Lower leg skin (tissue), 4 donors: ENCODE measurements at places on chromosomes 7 and 10.

DNA sequence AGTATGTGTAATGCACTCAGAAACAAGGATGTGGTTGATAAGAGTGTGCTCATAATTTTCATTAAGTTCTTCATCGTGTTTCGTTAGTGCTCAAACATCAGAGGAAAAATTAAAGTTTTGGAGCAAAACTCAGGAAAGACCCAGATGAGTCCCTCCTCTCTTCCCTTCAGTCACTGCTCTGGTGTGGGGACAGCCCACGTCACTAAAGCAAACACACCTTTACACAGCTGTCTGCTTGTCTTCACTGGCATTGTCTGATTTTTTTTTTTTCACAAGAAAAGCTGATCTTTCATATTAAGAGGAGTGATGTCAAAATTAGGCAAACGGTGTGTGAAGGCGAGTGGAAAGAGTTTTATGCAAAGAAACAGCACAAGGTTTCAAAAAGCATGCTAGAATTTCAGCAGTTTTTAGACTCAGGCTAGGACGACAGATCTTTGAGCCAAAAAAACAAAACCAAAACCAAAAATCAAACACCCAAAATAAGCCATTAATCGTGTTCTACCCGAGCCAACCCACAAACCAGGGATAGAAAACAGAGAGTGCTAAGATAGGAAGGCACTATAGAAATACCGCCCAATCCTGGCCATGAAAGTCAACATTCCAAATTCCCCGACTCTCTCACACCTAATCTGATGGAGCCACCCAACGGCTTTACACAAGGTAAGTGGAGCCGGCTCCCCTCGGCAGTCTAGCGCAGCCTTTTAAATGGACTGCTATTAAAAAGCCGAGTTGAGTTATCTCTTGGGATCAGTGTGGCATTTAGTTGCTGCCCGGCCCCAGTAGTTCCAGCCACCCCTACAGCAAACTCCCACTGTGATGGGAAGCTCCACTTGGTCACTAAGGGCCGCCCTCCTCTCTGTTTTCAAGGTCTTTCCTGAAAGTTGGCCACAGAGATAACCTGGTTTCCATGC, 27.9 kb upstream of the GATA3 start:
- DNase-seq = no peak

- no peak for DNase-seq
These were observed 11.4 kb downstream of the SCIN start for GRCh38 chr7:12581897-12582296.

GRCh38 chr7:106345421-106346166, 60.8 kb upstream of the NAMPT start:
- DNase-seq = no peak

GRCh38 chr7:116786791-116787443, 75.5 kb upstream of the CAPZA2 start:
- no peak for DNase-seq

GRCh38 chr7:70426249-70426880, 705.6 kb upstream of the GALNT17 start:
- DNase-seq = no peak

- DNase-seq = no peak
These were observed 48.3 kb downstream of the ABLIM1 start for GRCh38 chr10:114609518-114610426.

DNA sequence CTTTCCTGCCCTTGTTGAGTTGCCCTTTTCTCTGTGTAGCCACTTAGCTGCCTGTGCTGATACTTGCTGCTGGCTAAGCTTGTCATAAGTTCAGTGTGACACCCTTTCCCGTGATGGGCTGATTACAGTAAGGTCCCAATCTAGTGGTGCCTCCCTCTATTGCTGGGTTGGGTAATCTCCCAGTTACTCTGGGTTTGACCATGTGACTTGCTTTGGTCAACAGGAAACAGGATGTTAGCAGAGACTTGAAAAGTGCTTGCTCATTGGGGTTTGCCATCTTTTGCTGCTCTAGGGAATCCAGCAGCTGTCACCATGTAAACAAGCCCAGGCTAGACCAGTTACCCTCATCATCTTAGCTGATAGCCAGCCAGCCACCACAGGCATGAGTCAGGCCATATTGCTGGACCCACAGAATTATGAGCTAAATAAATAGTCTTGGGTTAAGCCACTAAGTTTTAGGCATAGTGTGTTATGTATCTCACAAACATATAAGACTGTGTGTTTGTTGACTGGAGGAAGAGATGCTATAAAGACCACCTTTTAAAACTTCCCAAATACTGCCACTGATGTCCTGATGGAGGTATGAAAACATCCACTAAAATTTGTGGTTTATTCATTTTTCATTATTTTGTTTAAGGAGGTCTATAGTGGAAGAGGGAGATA, 4.0 kb upstream of the LEP start:
- no peak for DNase-seq

- DNase-seq = no peak
These were observed 337.7 kb downstream of the GATA3 start for GRCh38 chr10:8392216-8392615.

- DNase-seq = no peak
These were observed 157.0 kb upstream of the SVIL start for GRCh38 chr10:29791773-29792172.
